Astrocyte (in vitro differentiated cells and primary cell): ENCODE measurements at places on chromosomes 1 and 21.

GRCh38 chr1:3499611-3500010 lies 45.1 kb downstream of the ARHGEF16 start:
- H3K27ac ChIP-seq, result no peak overlapping the region
- H3K36me3 ChIP-seq, result no peaks in the 10 kb centered on the region
- H3K4me1 ChIP-seq, result peaks cover 25% of the 10 kb centered on the region
- no peak overlapping the region for H3K4me3 ChIP-seq

GRCh38 chr1:193104502-193104906 lies 710 bp downstream of the GLRX2 start:
- H3K4me3 ChIP-seq, result peak overlapping the region; percentile 93
- peaks cover 7% of the 10 kb centered on the region for H3K4me1 ChIP-seq
- H3K27ac ChIP-seq, result peak overlapping the region; percentile 90
- H3K27me3 ChIP-seq, result no peaks in the 10 kb centered on the region
- H3K36me3 ChIP-seq, result peaks cover 7% of the 10 kb centered on the region

- no peak overlapping the region for H3K4me3 ChIP-seq
- DNase-seq, result no peak
- H3K27me3 ChIP-seq, result no peaks in the 10 kb centered on the region
- no peaks in the 10 kb centered on the region for H3K36me3 ChIP-seq
Measured at GRCh38 chr1:81824759-81825158, 24.0 kb downstream of the ADGRL2 start.

- H3K36me3 ChIP-seq, result no peaks in the 10 kb centered on the region
- H3K27me3 ChIP-seq, result no peaks in the 10 kb centered on the region
- H3K4me3 ChIP-seq, result peak overlapping the region; percentile 25
- H3K4me1 ChIP-seq, result peaks cover 25% of the 10 kb centered on the region
- peak; percentile 60 for DNase-seq
- no peak overlapping the region for H3K27ac ChIP-seq
Measured at GRCh38 chr1:44786138-44786840, 1.7 kb downstream of the BEST4 start.

DNA sequence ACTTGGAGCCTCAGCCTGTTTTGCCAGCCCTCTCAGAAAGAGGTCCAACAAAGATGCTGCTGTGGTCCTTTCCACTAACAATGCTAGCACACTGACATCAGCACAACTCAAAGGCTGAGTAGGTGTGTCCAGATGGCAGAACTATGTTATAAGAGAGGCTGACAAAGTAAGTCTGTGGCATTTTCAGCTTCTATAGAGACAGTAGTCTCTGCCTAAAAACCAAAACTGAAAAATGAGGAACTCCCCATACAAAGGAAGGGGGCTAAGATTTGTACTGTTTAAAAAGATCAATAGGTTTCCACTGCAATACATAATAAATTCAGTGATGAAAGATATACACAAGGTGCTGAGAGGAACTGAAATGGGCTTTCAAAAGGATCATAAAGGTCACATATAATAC lies 12.3 kb downstream of the ERO1B start:
- H3K27ac ChIP-seq, result no peak overlapping the region
- no peaks in the 10 kb centered on the region for H3K36me3 ChIP-seq
- DNase-seq, result no peak
- no peaks in the 10 kb centered on the region for H3K27me3 ChIP-seq
- H3K4me3 ChIP-seq, result no peak overlapping the region
- no peaks in the 10 kb centered on the region for H3K4me1 ChIP-seq

- peaks cover 4% of the 10 kb centered on the region for H3K4me1 ChIP-seq
- H3K27ac ChIP-seq, result no peak overlapping the region
- H3K27me3 ChIP-seq, result no peaks in the 10 kb centered on the region
- no peaks in the 10 kb centered on the region for H3K36me3 ChIP-seq
- peak; percentile 2 for DNase-seq
- peak overlapping the region; percentile 56 for H3K4me3 ChIP-seq
Measured at GRCh38 chr1:228378873-228379460, 27.7 kb downstream of the TRIM11 start.

DNA sequence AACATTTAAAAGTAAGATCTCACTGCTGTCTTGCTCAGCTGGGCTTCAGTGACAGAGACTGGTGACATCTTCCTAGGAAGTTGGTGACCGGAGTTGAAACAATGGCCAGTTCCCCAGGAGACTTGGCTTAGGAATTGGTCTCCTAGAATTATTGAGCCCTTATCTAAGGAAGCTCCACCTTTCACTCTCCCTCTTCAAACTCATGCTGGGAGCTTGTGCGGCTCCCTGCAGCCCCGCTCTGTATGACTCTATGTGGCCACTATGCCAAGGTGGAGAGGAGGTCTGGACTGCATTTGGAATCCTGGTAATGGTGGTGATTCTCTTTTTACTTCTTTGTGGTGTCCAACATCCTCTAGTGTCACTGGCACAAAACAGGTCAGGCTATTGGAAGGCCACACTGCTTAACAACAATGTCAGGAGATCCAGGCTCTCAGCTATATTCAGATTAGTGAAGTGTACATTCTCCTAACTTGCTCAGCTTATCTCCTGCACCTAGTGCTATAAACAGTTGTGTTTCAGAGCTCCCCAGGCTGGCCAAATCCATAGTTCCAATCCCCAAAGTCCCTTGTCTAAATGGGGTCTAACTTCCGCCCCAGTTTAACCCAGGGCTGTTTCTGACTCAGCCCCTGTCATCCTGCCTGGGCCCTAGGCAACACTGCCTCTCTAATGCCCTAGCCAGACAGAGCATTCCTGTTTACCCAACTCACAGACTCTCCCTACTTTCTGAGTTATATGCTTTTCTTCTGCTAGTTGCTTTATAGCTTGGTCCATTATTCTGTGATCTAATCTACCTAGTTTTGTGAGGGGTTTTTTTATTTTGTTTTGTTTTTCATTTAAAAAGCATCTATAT lies 18.3 kb downstream of the ATP2B4 start:
- no peaks in the 10 kb centered on the region for H3K36me3 ChIP-seq
- H3K27ac ChIP-seq, result peak overlapping the region; percentile 84
- peaks cover 35% of the 10 kb centered on the region for H3K4me1 ChIP-seq
- peak; percentile 74 for DNase-seq

DNA sequence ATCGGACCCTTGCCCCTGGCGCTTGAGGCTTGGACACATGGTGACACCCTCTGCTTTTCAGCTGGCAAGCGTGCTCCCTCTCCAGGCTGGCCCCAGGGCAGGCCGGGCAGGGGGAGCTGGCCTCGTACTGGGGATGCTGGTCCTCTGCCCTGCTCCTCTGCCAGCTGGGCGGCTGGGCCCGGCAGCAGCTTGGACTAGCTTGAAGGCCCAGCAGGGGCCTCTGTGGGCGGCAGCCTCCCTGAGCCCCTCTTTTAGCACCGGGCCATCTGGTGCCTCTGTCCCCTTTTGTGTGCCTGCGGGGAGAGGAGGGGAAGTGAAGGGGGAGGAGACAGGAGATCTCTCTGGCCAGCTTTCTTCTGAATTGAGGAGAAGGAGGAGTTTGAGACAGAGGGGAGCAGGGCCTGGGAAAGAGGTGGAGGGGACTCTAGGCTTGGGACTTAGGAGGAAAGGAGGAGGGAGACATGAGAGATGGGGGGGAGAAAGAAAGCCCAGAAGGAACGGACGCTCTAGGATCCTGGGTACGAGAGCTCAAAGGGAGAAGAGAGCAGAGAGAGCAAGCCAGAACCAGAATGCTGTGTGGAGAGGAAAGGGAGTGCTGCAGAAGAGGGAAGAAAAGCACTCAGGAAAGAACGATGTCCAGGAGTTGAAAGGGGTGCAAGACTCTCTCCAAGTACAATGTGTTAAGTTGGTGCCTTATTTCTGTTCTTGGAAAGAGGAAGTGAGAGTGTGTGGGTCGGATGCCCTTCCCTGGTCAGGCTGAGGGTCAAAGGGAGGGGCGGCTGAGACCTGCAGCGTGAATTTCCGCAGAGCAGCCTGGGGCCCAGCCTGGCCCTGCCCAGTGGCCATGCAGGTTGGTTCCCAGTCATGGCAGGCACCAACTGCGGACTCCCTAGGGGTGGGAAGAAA lies 40.3 kb downstream of the IER5 start:
- no peak for DNase-seq
- H3K27me3 ChIP-seq, result no peaks in the 10 kb centered on the region
- peaks cover 11% of the 10 kb centered on the region for H3K4me1 ChIP-seq
- no peak overlapping the region for H3K27ac ChIP-seq
- H3K4me3 ChIP-seq, result no peak overlapping the region
- H3K36me3 ChIP-seq, result no peaks in the 10 kb centered on the region
